Fibroblast of skin of abdomen (primary cell): ENCODE measurements at places on chromosomes 4 and X.

DNA sequence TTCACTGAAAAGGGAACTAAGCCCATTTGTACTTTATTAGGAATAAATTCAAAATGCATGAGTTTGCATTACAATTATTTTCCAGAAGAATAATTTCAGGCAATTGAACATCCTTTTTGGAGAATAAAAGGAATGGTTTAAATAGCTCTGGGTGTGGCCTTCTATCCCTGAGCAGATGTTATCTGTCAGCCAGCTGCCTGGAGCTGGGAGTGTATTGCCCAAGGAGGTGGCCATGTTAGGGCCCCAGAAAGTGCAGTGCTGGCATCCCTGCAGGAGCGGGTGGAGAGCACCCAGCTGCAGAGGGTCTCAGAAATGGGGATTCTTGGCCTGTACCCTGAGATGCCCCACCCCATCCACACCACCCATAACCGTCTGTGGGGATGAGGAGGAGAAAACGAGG, 21.6 kb upstream of the VEGFD start:
- no peak for DNase-seq

GRCh38 chrX:44157858-44158257, 184.7 kb upstream of the NDP start:
- DNase-seq: no peak

DNA sequence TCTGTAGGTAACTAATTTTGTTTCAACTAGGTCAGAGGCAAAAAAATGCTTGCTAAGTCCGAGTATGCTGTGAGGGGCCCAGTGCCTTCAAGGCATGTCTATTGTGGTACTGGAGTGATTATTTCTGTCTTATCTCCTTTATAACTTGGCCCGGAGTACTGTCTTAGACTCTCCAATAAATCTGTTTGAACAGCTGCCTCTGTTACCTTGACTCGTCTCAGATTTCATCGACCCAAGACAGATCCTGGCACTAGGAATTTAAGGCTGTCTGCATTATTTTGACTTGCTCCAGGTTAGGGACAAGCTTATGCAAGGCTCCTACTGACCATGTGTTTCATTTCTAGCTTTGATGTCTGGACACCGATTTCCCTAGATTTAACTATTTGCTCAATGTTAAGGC, 41.1 kb upstream of the NKAP start:
- no peak for DNase-seq

GRCh38 chr4:67282749-67283148, 262.6 kb downstream of the CENPC start:
- no peak for DNase-seq

- no peak for DNase-seq
Measured at GRCh38 chr4:106698621-106699195, 330.1 kb upstream of the GIMD1 start.

DNA sequence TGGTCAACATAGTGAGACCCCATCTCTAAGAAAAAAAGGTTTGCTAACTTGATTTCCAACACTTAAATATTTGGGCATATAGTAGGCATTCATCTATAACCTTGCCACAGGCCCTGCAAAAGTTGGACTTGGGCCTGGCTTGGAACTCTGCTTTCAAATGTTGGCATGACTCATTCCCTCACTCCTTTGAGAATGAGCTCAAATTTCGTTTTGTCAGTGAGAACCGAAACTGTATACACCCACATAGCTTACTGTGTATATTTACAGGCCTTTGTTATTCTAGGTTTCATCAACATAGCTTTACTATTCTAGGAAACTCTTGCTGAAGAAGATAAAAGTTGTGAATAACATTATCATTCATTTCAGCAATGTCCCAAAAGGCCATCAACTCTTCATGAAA, 88.7 kb upstream of the ELOVL6 start:
- peak; percentile 60 for DNase-seq

DNA sequence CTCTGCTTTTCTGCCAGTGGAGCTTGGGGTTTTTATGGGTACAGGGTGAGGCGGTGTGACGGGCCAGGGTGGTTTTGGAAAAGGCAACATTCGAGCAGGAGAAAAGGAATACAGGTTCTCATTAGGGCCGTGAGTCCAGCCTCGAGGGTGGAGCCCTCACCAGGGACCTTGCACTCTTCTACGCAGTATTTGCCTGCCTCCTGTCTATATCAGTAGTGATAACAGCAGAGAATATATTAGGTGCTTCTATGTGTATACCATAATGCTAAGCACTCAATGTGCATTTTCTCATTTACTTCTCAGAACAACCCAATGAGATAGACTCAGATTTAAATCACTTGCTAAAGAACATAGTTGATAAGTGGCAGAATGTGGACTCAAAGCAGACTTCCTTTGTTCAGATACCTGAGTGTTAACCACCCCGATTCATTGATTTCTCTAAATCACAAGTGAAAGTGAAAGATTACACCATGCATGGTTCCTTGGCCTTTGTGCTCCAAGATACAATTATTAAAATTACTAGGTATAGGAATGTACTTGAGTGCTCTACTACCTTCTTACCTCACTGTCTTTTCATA, 403.9 kb downstream of the PCDH7 start:
- DNase-seq: no peak

DNA sequence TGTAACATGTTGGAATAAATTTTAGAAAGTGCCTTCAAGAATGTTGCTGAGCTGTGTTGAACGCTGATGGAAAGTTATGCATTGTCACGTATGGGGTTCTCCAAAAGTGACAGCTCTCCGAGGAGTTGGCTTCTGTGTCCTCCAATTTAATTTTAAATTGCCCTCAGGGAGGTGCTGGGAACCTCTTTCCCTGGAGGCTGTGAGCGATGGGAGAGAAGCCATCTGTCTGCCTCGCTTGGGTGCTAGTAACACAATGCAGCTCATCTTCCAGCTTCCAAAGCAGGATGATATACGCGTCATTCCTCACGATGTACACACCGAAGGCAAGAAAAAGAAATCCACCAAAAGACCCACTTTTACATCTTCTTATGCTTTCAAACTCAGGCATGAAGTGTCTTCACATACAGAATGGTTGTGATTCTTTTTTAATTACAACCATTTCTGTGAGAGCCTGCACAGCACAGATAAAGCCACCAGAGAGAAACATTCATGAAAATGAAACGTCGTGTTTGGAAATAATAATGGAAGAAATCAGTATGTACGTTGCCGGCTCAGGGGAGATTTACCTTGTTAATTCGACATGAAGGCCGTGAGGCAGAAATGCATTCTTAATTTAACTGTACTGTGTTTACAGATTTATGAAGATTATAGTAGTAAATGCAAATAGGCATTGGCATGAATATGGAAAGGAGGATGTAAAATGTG, 218.9 kb downstream of the ASMT start:
- no peak for DNase-seq

DNA sequence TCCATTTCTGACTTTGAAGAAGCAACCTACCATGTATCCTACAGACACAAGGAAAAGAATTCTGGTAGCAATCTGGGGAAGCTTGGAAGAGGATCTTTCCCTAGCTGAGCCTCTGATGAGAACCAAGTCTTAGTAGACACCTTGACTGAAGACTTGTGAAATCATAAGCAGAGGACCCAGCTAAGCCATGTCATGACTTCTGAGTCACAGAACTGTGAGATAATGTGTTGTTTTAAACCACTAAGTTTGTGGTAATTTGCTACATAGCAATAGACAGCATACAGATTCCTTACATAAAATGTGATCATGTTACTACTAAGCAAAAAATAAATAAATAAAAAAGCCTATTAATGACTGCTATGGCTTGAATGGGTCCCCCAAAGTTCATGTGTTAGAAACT, 71.3 kb upstream of the ANKRD50 start:
- DNase-seq: peak; percentile 42
